ENCODE measurements at places on chromosomes 2 and 18.

- no peak for DNase-seq
These were observed 2.7 kb upstream of the PID1 start for GRCh38 chr2:229273723-229274338.

DNA sequence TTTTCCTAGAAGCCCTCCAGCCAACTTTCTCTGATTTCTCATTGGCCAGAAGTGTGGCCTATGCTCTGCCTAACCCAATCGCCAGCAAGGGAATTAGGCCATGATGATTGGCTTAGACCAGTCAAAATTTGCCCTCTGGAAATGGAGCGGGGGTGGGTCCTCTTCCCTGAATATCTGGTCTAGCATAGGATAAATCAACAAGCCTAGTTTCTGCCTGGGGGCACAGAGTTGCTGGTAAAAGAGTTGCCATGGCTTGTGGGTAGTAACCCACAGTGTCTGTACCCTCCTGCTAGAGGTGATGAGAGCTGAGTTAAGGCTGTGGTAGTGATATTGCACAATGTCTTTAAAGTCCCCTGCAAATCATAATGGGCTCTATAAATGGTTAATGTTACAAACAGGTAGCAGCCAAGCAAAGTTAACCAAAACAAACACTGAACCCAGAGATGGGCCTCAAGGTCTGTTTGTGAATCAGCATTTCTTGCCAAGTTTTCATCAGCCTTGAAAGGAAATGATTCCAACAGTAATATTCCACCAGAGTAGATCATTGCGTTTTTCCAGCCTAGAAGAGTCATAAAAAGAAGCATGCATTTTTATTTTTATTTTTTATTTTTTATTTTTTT, 19.3 kb downstream of the GALM start:
- no peak for DNase-seq

DNA sequence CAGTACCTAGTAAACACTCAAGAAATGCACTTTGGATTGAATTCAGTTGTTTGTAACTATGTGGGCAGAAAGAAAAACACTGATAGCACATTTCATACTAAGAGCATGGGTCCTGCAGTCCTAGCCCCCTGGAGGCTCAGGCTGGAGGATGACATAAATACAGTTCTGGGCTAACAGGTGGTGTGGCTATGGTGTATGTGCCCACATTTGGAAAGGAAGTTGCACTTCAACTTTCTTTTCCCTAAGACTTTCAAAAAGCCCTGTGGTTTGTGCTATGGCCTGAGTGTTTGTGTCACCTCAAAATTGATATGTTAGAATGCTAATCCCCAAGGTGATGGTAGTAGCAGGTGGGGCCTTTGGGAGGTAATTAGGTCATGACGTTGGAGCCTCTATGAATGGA, 218.2 kb downstream of the CDCA7 start:
- DNase-seq = no peak

- peak; percentile 60 for DNase-seq
These were observed 175.1 kb downstream of the GALNT1 start for GRCh38 chr18:35756506-35757117.

- DNase-seq = no peak
These were observed 122.9 kb downstream of the ZNF521 start for GRCh38 chr18:25229081-25229480.

DNA sequence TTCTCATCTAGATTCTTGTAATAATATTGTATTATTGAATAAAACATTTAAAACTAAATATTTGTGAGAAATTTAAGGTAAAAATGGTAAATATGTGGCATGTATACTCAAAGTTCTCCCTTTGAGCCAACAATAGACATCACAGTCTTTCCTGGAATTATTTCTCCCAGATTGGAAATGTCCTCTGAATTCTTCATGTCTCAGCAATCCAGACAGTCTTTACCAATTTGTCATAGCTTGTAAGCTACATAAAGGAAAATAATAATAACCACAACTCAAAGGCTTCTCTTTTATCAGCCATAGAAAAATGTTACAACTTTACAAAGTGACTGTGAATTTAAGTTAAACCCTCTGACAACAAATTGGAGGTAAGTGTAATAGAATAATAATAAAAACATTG, 784.9 kb downstream of the EPHA4 start:
- no peak for DNase-seq

- DNase-seq = peak; percentile 13
These were observed 103.8 kb upstream of the ALKAL2 start for GRCh38 chr2:391696-392095.

DNA sequence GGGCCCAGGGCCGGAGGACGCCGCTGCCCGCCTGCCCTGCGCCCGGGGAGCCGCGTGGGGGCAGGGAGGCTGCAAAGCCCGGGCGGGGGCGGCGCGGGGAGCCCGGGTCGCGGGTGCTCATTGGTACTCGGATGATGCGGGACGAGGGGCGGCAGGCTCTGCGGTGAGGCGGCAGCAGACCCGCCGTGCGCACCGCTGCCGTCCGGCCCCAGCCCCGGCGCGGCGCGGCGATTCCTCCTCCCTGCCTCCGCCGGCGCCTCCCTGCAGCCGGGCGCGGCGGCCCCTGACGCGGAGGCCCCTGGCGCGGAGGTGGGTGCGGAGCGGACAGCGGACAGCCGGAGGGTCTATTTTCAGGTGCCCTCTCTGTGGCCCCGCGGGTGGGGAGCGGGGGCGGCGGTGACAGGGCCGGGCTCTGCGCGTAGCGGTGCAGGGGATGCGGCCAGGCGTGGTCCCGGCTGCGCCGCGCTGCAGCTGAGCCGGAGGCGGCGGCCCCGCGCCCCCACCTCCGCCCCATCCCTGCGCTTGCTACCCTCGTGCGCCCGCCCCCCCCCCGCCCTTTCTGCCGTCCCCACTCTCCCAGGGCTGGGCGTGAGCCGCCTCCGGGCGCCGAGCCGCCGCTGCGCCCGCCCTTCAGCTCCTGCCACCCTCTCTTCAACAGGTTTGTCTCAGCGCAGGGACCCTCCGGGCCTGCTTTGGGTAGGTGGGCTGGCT, 640 bp downstream of the SPTBN1 start:
- DNase-seq = no peak

DNA sequence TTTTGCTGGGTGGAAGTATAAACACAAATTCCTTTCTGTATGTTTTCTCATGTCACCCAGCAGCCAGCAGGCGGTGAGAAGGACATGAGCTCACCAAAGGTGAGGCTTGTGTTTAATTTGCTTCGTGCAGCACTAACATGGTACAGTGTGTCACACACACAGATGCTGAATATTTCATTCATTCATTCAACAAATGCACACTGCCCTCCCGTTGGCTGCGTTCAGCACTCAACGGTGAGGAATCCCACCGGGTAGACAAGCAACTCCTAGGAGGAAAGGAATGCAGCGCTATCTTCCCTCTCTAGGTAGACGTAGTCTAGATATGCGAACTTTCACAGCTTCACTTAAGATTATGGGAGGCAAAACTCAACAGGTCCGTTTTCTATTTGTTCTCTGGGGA, 85.1 kb downstream of the LONRF2 start:
- DNase-seq = no peak

DNA sequence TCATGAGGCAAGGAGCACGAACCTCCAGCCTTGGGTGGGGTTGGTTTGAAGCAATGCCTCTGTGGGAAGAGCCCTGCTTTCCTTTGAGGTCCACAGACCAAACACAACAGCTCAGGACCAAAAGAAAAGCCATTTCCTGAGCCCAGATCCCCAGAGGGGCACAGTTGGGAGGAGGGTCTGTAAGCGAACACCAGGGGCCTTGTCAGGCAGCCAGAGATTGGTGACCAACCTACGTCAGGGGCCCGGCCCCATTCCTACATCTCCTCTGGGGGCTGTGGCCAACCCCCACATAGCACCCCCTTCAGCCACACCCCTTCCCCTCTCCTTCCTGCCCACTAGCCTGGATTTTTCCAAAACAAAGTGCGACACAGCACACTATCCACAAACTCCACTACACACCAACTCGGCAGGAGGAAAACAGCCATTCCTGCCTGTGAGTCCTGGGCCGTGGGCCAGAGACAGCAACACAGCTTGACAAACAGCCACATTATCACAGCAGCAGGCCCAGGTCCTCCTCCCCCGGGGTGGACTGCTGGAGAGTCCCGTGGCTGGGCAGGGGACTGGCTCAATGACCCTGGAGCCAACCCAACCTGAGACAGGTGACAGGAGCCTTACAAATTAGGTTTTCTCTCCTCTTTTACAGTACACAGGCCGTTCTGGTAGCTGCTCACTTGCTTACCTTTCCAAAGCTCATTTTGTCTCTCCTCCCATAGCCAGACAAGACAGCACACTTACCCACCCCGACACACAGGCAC, 98.8 kb downstream of the TNS1 start:
- DNase-seq = no peak

- no peak for DNase-seq
These were observed 361.5 kb upstream of the RAB12 start for GRCh38 chr18:8247700-8248099.

DNA sequence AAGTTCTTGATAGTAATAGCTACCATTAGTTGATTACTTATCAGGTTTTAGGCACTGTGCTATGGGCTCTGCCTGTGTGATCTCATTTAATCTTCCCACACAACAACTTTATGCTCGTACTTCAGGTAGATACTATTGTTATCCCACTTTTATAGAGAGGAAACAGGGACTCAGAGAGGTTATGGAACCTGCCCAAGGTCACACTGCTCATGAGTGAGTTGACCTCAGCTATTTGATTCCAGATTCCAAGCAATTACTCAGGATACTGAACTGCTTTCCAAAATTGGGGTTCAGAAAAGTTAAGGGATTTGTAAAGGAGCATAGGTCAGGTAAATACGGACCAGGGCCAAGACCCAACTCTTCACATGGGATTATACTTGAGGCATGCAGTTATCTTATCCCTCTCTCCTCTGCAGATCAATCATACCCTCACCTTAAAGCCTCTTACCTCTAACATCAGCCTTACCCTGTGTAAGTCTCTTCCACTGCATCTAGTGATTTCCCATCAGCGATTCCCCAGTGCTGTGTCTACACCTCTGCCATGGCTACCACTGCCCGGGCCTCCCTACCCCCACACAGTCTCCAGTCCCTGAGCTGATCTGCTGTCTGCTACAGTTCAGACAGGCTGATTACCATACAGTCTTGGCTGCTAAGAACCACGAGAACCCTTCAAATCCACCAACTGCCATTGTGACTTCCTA, 74.4 kb downstream of the ANTXR1 start:
- no peak for DNase-seq

- no peak for DNase-seq
These were observed 437.2 kb upstream of the TNP1 start for GRCh38 chr2:217297096-217297495.

DNA sequence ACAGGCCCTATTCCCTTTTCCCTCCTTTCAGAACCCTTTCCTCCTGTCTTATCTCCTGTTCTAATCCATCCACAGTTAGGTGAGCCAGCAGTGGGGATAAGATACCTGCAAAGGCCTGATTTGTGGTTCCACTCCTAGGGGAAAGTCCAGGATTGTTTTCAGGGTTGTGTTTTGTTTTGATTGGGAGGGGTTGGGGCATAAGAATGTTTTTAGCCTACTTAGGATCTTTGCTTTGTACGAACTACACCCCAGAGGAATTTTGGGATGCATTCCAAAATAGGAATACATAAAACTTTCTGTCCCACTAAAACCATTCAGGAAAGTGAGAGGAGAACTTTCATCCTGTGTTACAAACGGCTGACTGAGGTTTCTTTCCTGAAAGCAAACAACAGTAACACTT, 150.8 kb upstream of the PGAP1 start:
- DNase-seq = no peak

GRCh38 chr2:153068915-153069314, 350.5 kb downstream of the ARL6IP6 start:
- no peak for DNase-seq

- no peak for DNase-seq
These were observed 133.6 kb downstream of the NFATC1 start for GRCh38 chr18:79529296-79529695.

DNA sequence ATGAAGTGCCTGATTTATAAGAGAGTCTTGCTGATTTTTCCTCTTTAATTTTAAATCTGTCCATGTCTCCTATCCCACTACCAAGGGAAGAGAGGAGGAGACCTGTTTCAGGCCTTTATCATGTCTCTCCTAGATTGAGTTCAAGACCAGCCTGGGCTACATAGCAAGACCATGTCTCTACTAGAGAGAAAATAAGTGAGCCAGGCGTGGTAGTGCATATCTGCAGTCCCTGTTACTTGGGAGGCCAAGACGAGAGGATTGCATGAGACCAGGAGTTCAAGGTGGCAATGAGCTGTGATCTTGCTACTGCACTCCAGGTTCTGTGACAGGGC, 20.0 kb downstream of the EML4 start:
- DNase-seq = no peak

- DNase-seq = no peak
These were observed 67.1 kb upstream of the EPAS1 start for GRCh38 chr2:46230115-46230571.

DNA sequence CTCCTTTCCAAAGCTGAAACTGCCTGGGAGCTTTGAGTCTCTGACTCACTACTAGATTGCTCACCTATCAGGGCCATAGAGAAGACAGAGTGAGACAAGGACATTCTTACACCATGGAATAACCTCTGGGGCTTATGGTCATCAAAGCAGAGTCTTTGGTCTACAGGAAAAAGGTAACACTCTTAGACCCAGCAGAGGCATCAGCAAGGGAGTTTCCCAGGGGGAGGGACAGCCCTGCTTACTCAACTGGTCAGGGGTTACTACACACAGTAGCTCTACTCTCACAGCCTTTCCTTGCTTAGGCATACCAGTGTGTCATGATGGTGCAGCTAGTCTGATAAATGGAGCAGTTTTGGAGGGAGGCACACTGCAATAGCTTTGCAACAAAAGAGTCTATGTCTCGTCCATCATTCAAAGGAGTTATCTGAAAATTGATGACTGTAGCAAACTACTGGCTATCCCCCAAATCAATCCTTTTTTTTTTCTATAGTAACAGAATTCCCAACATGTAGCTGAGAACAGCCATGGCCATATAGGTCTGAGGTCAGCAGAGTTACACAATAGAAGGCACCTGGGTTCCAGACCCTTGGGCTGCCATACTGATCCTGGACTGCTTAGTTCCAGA, 22.4 kb upstream of the CD28 start:
- no peak for DNase-seq

GRCh38 chr2:46979571-46979979, 64.0 kb upstream of the MCFD2 start:
- DNase-seq = no peak

DNA sequence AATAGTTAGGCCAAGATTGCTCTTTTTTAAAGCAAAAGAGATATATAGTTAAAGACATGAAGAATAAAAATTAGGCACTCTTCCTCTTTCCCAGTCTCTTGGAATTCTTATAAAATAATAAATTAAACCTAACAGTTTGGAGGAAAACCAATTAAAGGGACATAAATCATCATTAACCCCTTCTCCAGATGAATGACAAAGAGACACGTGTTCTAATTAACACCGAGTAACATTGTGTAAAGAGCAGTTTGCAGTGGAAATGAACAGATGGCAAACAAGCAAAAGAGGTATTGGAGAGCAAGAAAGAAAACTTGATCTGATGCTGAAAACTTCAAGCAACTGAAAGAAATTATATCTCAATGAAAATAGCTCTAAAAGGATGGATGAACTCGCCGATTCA, 48.4 kb downstream of the BCL2 start:
- DNase-seq = no peak

- DNase-seq = no peak
These were observed 44.9 kb downstream of the LMAN2L start for GRCh38 chr2:96694816-96695455.
